Renal cortex interstitium (tissue), 15 donors: ENCODE measurements at places on chromosomes 7 and 10. TPM values are rescaled to one million over a fixed set of nuclear protein-coding genes. Genes with fewer than 3 reads are reported as not detected.

Gene COBL
- 19.1 TPM for polyA plus RNA-seq

Gene RAPGEF5
- polyA plus RNA-seq = 39.9 TPM

Gene C10orf62
- 0.84 TPM for polyA plus RNA-seq

Gene SPDYE8
- 0.32 TPM for polyA plus RNA-seq

Gene MSS51
- 1.9 TPM for polyA plus RNA-seq

Gene CYP3A7
- 0.91 TPM for polyA plus RNA-seq

Gene CCL24
- polyA plus RNA-seq = not detected

Gene INTS1
- polyA plus RNA-seq = 94.7 TPM

Gene NUTM2A
- 5.6 TPM for polyA plus RNA-seq
